ENCODE measurements at places on chromosomes 4 and X.
A peak's percentile ranks its signal among the peaks of the same experiment; 100 is the strongest.

GRCh38 chr4:25722964-25723363 lies 67.3 kb downstream of the SLC34A2 start:
- DNase-seq: no peak

GRCh38 chrX:143788265-143788664 lies 67.7 kb upstream of the SPANXN2 start:
- DNase-seq: no peak

DNA sequence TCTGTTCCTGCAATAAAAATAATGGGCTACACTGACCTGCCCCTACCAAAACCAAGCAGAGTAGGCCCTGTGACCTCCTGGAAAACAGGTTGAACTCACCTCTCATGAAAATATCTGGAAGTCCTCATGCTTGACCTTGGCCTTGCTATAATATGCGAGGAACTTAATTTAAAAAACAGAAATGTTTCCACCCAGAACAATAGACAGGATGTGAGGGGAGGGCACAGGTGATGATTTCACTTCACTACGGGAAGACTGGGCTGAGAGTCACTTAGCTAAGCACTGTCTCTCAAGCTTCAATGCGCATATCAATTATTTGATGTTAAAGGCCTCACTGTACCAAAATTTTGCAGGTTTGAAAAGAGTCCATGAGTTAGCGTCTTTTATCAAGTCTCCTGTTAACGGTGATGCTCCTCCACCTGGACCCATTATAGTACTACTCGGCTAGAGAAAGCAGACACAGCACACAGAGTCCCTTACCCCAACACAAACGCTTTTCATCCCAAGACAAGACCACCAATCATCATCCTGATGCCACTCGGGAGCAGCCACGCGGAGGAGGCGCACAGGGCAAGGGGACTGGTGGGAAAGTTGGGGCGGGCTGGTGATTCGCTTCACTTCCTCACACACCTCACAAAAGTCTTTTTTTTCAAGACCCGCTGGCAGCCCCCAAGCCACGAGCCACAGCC lies 25.9 kb downstream of the ZNF721 start:
- no peak for DNase-seq

GRCh38 chrX:39212456-39212855 lies 411.2 kb downstream of the MID1IP1 start:
- DNase-seq: no peak

DNA sequence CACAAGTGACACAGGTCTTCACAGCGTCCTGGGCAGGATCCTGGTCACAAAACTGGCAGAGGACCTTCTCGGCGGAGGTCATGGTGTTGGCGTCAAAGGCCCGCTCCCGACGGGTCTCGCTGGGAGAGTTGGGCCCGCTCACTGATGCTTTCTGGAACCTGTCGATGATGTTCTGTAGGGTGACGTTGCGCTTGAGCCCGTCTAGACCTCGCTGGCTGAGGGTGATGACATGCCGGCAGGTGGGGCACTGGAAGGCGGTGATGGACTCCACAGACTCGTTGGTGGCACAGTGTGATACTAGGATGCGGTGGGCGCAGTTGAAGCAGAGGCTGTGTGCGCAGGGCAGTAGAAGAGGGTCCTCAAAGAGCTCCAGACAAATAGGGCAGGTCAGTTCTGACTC lies 53.2 kb downstream of the MID1 start:
- no peak for DNase-seq

DNA sequence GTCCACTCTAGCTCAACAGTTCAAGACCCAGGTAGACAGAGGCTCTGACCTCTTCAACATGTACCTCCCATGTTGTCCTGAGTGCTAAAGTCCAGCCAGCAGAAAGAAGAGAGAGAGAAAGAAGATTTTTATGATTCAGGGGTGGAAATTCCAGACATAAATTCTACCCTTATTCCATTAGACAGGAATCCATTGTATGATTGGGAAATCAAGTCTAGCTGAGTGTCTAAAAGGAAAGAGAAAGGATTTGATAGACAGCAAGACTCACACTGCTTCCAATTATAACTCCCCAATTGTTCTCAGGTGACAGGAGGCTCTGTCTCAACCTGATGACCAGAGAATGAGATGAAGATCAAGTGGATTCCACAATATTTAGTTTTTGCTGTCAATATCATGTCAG lies 27.9 kb upstream of the PGM2 start:
- no peak for DNase-seq

GRCh38 chr4:65600656-65601055 lies 69.6 kb downstream of the EPHA5 start:
- no peak for DNase-seq

GRCh38 chr4:152920768-152921167 lies 15.4 kb upstream of the FHDC1 start:
- no peak for DNase-seq

DNA sequence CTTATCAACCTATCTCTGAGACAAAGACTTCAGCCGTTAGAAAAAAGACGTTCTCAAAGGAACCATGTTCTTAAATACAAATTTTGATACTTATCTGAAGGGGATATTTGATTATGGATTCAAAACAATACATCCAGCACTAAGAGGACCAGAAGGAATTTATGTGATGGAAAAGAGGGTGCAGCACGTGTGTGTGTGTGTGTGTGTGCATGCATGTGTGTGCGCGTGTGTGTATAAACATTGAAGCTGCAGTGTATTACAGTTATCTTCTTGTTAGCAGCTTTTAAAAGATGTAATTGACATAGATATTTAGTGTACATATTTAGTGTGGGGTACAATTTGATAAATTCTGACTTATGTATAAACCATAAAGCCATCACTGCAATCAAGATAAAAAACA lies 44.9 kb downstream of the ANK2 start:
- no peak for DNase-seq

DNA sequence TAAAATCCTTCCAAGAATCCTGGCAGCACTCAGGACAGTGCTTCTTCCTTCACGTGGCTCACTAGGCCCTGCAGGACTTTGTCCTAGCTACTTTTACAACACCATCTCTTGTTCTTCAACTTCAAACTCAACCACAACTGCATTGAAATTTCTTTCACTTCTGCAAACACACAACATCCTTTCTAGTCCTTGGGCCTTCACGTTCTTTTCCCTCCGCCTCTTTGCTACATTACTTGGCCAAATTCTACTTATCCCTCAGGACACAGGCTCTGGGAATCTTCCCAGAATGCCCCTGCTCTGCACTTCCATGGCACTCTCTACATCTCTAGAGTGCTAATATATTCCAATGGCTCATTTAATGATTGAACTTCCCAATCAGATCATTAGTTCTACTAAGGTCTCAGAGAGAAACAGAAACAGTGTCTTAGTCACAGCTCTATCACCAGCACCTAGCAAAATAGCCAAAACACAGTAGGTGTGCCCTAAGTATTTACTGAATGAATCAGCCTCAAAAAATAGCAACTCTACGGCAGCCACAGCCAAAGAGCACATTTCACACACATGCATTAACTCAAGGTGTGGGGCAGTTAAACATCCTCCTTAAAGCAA lies 73.3 kb downstream of the MANBA start:
- no peak for DNase-seq

DNA sequence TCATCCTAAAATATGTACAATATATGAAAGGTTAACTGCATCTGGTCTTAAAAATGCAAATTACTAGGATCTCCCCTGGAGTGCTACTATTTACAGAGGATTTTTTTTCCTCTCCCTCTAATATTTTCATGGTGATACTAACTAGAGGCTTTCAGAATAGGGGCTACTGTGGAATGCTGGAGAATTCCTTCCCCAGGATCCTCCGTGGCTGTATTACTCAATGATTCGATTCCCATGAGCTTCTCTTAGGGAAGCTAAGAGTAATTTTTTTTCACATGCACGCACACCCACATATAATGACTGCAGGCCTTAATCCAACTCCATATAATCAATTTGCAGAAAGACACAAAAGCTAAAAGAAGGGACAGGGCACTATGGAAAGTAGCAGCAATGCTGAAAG lies 184.7 kb downstream of the ARHGAP6 start:
- DNase-seq: no peak

GRCh38 chrX:28843817-28844216 lies 256.6 kb downstream of the IL1RAPL1 start:
- no peak for DNase-seq

- no peak for DNase-seq
Measured at GRCh38 chr4:153731239-153731638, 28.6 kb downstream of the RNF175 start.

DNA sequence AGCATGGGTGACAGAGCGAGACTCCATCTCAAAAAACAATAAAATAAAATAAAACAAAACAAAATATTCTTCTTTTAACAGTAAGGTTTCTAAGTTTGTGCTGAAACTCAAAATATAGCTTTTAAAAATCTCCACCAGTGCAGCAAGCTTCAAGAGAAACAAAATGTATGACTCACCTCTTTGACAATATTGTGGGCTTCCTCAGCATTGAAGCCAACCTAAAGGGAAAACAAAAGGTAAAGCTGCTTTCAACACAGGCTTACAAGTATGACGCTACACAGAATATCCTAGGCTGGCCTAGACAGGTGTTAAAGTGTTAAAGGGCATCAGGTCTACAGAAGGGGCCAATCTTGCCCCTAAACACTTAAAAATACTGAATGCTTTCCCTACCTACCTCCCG lies 1.2 kb downstream of the DYNLT3 start:
- no peak for DNase-seq

GRCh38 chrX:1649621-1650020 lies 34.8 kb downstream of the ASMT start:
- no peak for DNase-seq

DNA sequence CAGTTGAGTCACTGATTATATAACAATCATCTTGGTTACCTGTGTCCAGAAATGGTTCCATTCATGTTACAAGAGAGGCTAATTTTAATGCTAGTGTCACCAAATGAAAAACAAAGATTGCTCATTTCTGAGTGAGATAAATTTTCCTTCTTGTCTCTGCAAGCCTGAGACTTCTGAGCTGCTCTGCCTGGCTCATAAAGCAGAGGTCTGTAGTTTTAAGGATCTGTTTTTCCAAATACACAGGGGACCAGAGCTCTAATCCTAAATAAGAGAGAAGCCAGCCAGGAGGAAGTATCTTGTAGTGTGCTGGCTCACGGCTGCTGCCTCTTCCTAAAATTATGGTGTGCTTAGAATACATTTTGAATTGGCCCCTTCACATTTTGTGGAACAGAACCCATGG lies 42.6 kb downstream of the CLDN34 start:
- DNase-seq: no peak

DNA sequence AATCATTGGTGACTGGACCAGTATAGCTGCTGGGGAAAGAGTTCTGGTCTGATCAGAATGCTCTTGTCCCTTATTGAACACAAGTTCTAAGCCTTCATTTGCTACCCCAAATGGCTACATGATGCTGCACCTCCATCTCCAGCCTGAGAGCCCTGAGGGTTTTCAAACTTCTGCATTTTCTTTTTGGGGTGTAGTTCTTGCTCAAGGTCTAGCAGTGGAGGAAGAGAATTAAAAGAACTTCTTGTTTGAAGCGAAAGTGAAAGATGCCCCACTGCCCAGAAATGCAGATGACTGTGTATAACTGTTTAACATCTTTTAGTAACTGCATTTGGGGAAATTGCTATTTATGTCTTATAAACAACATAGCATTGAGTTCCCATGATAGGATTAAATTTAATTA lies 38.5 kb downstream of the LAMTOR3 start:
- no peak for DNase-seq

DNA sequence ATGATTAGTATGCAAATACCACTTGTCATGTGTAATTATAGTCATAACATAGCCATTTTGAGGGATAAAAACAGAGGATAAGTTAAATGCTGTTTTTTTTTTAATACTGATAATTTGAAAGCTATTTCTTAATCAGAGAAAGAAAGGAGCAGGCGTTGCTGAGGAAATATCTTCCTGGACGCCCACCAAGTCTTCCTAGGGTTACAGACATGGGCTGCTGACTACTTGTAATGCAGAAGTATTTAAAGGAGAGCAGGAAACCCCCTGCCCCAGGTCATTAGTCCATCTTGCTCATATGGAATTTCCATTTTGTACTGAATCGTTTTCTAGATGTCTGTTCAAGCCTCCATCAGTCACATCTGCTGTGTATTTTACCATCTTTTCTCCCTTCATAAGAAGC lies 176.2 kb downstream of the ADGRL3 start:
- DNase-seq: no peak

GRCh38 chrX:17818726-17819125 lies 42.4 kb downstream of the RAI2 start:
- DNase-seq: no peak

GRCh38 chrX:63561425-63561824 lies 210.3 kb upstream of the SPIN4 start:
- DNase-seq: no peak

GRCh38 chr4:7043284-7044136 lies at the start of gene TADA2B:
TSS of gene TADA2B (plus strand) at chr4:7043372. CDS start at chr4:7043580, 208 bp downstream.
- peak; percentile 56 for DNase-seq

GRCh38 chr4:53586121-53586816 lies 5.0 kb downstream of the LNX1 start:
- DNase-seq: no peak

DNA sequence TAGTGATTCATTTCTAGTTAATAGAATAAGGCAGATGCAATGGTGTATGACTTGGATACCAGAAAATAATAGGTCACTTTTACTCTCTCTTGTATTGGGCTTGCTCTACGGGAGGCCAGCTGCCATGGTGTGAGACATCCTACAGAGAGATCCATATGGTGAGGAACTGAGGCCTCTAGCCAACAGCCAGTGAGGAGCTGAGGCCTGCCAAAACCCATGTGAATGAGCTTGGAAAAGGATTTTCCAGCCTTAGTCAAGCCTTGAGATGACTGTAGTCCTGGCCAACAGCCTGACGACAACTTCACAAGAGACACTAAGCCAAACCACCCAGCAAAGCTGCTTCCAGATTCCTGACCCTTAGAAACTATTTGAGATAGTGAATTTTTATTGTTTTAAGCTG lies 1300.2 kb downstream of the RAPGEF2 start:
- DNase-seq: no peak

DNA sequence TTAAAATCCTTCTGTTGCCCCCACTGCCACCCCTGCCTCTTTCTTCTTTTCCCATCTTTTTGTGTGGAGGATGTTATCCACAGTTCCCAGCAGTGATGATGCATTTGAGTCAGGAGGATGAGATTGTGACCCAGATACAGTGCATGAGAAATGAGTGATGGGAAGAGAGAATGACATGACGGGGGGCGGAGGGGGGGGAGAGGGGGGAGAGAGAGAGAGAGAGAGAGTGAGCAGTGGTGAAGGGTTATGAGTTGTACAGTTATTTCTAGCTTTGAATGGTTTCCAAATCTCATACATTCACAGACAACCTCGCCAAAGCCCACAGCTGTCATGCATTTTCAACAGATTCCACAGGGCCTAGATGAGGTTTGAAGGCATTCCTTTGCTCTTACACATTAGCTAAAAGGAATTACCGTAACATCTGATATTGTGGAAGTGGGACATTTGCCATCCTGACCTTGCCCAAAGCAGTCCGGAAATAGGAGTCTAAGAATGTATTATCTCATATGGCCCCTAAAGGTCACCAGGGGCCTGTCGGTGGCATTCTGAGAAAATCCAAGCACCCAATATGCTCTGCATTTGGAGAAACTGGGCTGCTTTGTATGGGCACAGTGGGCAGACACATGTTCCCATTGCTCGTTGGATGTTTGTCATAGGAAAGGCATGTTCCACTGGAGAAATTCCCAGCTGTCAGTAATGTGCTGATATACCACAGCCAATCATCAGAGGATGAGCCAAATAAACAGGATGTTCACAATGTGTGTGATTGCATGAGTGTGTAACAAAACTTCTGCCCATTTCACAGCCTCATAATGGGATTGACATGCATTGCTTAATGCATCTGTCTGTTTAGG lies 435.8 kb downstream of the SPRY1 start:
- DNase-seq: no peak

GRCh38 chr4:96639932-96640331 lies 800.0 kb downstream of the PDHA2 start:
- DNase-seq: no peak

Data from GM18507 (cell line).